ENCODE measurements at places on chromosomes 3 and 15.

DNA sequence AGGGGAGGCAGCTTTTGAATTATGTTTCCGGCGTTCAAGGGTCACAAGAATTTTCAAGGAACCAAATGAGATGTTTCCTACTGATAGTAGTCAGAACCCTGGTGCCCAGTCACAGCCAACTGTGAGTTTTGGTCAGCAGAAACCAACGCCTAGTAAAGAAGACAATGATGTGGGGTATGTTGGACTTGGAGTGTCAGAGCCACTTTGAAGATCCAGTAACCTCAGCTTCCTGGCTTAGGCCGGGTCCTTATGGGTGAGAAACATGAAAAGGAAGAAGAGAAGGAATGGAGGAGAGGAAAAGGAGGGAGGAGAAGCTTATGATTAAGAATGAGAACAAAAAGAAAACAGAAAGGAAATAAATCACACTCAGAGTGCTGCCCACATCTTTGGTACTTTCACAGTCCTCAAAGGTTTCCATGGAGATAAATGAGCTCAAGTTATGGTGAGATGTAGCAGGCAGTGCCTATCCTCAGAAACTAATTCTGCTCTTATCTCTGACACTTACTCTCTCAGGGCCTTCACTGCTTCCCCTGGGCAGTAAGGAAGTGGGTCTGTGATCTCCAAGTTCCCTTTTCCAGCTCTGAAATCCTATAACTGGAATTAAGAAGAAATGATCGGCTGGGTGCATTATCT, 2.0 kb upstream of the MCF2L2 start:
- no peak for DNase-seq

GRCh38 chr3:140505213-140505612, 172.7 kb upstream of the TRIM42 start:
- DNase-seq, result no peak

GRCh38 chr15:74322558-74323180, 44.8 kb downstream of the CYP11A1 start:
- peak; percentile 79 for DNase-seq

DNA sequence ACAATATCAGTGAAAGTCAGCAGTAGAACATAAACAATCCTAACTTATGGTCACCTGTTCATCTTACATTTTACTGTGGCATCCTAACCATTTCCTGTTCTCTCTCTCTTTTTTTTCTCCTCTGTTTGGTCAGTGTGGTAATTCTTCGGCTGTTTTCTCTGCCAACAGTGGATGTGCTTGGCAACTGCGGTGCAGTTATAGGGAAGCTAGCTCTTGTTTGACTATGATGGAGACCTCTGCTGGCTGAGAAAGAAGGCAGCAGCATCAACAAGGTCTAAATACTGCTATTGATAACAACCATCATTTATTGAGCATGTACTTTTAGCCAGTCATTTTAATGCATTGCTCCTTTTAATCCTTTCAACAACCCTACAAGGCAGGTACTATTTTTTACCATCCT, 723 bp upstream of the DRD3 start:
- DNase-seq, result no peak

DNA sequence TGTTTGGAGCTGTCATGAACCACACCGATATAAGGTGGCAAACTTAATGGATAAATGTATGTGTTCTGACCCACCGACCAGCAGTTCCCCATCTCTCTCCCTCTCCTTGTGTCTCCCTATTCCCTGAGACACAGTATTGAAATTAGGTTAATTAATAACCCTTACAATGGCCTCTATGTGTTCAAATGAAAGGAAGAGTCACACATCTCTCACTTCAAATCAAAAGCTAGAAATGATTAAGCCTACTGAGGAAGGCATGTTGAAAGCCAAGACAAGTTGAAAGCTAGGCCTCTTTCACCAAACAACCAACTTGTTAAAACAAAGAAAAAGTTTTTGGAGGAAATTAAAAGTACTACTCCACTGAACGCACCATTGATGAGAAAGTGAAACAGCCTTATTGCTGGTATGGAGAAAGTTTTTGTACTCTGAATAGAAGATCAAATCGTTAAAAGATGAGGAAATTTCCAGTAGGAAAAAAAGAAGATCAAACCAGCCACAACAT, 15.0 kb downstream of the ATR start:
- DNase-seq, result no peak

- no peak for DNase-seq
These were observed 327.2 kb downstream of the LRTM1 start for GRCh38 chr3:54600441-54601204.

GRCh38 chr3:169295912-169296570, 367.5 kb downstream of the MECOM start:
- no peak for DNase-seq

DNA sequence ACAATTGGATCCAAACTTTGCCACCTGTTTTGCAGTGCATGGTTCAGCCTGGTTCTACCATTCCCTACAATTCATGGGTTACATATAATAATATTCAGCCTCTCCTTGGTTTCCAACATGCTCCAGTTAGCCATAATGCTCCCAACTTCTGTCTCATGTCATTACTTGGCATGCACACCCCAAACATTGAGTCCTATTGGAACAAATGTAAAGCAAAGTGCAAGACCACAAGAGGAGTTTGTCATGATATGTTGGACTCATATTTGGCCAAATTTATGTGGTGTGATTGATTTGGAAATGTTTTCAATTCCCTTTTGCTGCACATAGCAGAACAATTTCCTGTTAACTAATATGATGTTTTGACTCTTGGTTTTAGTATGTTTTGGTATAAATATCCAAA, 50.2 kb downstream of the KCNAB1 start:
- DNase-seq, result no peak

DNA sequence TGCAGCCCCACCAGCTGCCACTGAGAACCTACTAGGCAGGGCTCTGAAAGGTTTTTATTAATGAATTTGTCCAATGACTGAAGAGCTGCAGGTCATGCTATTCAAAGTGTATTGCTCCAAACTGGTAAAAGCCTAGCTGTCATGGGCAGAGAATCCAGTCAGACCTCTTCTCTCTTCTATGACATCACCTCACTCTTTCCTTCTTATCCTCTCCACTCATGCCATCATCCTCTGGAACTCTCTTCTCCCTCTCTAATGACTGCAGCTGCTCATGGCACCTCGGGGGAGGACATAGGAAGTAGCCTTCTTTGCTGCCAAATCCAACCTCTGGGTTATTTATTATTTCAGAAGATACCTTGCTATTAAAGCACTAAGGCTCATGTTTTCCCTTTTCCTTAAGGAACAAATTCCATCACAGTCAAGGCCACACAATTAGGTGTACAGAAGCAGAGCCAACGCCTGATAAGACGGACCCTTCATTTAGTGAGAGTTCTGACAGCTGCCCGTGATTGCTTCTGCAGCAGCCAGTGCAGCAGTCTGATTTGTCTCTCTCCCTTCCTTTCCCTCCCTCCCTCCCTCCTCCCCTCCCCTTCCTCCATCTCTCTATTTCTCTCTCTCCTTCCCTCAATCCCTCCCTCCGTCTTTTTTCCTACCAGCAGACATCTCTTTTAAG, 87.0 kb upstream of the ONECUT1 start:
- DNase-seq, result no peak

DNA sequence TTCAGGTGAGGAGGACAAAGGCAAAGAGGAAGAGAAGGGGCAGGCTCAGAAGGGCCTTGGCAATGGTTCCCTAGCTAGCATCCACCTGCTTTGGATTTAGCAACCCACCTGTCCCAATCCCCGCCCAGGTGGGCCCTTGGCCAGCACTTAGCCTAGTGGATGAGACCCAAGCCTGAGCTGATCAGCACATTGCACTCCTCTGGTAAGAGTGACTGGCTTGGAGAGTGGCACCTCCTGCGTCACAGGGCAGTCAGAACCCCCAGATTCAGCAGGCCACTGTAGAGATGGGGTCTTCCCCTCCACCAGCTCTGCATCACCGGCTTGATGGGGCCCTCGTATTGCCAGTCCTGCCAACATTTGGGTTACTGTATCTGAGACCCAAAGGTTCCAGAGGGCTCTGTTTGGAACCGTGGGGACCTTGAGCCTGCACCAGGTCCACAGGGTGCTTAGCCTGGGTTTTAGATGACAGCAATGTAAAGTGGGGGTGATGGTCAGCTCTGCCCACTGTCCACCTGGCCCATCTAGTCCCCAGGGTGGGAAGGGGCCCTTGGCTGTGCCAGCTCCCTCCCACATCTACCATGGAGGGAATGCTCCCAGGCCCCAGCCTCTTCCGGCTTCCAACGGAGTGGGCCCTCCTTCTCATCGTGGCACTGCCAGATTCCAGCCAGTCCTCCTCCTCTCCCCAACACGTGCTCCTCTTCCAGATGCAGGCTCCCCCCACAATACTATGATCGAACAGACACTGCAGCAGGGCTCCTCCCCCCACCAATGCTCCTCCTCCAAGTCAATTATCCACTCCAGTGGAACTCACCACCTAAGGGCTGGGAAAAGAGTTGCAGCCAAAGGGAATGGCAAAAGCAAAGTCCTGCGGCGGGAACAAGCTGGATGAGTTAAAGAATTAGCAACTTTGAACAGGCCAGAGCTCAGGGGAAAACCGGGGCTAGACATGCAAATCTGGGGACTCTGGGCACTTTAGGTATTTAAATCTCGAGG, 45.7 kb downstream of the LHFPL4 start:
- no peak for DNase-seq

DNA sequence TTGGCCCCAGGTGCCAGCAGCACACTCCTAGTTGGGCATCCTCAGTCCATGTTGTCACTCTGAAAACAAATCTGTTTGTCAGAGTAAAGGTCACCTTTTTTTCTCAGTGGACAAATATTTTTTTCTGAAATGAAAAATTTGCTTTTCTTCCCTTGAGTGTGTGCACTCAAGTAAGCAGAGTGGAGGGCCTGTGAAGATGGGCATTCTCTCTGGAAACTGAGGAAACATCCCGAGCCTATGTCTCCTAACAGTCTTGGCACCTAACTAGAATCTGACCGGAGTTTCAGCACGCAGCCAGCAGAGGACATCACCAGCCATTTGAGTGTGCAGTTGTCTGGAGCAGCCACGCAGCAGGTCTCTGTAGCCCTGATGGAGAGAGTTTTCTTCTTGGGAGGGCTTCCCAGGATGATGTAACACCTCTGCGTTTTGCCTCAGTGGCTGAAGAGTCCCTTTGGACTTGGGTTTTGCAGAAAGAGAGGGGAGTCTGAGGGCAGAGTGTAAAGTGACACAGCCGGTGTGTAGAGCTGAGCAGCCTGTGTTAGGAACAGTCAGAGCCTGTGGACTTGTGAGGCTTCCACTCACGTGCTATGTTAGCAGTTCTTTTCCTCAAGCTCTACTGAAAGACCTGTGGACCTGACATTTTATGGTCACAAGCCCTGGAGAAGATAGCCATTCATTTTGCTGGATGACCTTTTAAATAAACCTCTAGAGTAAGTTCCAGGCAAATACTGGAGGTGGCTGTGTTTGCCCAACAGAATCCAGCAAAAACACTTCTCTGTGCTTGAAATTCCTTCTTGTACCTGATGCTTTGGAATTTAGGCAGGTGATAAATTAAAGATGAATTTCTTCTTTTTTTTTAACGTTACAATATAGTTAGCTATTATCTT, 51.6 kb downstream of the ABHD2 start:
- DNase-seq, result no peak

DNA sequence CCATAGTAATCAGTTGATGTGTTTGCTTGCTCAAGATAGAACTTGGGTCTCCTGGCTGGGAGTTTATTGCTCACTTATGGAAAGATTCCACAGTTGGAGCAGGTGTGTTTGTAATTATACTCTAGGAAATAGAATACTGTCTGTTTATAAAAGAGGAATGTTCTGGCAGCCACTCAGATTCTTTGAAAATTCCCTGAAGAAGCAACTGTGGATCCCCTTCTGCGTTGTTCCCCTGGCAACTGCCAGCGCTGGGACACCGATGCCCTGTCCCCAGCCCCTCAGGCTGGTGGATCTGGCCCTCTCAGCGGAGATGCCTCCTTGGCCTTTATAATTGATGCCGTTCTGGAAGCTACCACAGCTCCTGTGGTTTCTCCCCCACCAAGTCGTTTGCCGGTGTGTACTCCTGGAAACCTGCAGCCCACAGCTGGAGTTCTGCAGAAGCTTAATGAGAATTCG, 225.9 kb downstream of the ITPR1 start:
- DNase-seq, result no peak

- DNase-seq, result no peak
These were observed 1.7 kb downstream of the HRH1 start for GRCh38 chr3:11156026-11156410.

DNA sequence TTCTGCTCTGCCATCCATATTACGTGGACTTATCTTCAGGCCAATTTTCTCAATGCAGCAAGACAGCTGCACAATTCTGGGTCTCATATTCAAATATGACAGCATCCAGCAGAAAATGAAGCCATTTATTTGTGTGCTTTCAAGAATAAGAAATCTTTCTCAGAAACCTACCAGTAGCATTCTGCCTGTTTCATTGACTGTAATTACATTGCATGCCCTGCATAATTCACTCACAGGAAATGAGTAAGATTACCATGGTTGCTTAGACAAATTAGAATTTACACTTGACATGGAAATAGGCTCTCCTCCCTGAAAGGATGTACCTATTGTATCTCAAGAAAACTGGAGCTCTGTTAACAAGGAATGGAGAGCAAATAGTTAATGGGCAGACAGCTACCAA, 346.6 kb upstream of the DCBLD2 start:
- DNase-seq, result no peak

DNA sequence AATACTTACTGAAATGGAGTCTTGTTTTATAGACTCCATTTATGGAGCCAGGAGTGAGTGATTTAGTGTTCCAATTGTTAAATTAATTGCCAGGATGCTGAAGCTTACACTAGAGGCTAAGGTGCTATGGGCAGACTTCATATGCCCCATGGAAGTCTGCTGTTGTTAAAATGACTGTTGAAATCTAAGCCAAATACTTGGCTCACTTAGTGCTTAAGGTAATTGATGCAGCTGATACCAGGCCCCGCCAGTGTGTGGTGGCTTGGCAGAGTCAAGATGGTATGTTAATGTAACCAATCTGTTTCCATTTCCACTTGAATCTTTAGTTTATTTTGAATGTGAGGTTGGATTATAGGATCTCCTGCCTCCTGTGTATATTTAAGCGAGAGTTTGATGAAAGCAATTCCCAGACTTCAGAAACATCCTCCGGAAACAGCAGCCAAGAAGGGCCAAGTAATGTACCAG, 187.1 kb downstream of the ITPR1 start:
- no peak for DNase-seq

GRCh38 chr3:41290736-41291135, 91.4 kb downstream of the CTNNB1 start:
- no peak for DNase-seq

All from GM19239 (cell line).